ENCODE measurements at places on chromosomes 13 and 19.

DNA sequence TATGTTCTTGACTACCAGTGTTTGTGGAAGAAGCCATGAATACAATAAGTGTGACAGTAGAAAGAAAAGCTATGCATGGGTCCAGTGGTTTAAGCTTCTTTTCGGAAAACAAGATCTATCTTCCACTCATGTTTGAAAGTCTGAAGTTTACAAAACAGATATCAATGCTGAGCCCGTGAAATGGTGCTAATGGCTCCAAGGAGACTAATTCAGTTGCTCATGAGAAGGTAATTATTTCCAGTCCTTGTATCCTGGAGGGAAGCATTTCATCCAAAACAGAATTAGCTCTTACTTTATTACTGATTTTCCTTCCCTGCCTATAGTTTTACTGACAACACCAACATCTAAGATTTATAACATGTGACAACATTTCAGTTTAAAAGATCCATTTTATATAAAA, 1364.9 kb downstream of the PCDH9 start:
- DNase-seq = no peak

GRCh38 chr19:33248104-33248503, 22.5 kb upstream of the SLC7A10 start:
- no peak for DNase-seq

DNA sequence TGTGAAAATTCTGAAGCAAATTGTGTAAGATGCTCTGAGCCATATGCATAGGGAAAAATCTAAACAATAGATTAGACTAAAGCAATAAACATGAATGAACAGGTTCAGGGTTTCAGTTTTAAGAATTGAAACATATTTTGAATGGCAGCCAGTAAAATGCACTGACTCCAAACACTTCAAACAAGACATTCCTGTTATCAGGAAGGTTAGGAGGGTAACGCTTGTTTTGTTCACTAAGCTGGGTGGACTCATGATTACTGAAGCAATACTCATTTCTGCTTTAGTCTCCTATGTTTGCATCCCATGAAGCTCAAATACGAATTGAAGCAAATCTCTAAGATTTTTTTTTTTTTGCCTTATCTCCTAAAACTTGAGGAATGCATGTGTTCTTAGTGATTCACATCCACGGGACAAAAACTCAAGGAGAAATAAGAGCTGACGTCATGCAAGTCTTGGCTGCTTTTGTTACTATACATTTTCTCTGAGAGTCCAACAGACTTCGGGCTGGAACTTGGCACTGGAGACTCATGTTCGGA, 29.1 kb upstream of the IGFL4 start:
- DNase-seq = no peak

DNA sequence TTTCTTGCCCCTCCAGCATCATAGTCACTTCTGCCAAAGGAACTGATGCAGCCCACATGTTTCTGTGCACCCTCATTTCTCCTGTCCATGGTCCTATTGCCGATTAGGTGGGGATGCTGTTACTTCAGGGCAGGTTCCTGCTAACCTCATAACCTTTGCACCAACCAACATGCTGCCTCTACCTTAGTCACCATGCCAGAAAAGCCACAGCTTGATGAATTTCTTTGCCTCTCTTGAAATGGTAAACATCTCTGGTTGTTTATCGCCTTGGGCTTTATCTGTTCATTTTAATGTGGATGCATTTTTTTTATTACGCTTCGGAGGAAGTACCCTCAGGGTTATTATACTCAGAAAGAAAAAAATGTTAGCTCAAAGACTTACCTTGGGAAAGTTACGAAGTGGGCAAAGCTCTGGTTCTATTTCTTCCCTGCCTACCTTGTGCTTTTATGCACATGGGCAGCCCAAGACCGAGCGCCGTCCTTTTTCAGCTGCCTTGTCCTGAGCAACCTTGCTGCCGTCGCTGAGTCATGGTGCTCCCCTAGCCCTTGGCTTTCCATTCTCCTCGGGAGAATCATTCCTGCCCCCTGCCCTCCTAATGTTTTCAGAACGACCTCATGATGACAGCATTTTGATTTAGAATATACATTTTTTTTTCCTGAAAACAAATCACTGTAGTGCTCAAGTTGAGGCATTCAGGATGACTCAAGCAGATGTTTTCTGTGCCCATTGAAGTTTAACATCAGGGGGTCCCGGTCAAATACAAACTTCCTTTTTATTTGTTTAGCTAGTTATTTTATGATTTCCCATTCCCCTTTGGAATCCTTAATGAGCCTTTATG, 280.0 kb downstream of the SHISA2 start:
- DNase-seq = no peak

GRCh38 chr13:33125821-33126570, 109.8 kb downstream of the KL start:
- no peak for DNase-seq

GRCh38 chr13:59303433-59303832, 860.3 kb downstream of the DIAPH3 start:
- DNase-seq = no peak

GRCh38 chr19:7295912-7296536, 1.8 kb upstream of the INSR start:
- DNase-seq = no peak

Measured in activated CD8-positive, alpha-beta memory T cell treated with anti-CD3 and anti-CD28 coated beads for 1 hour (primary cell).